ENCODE measurements at places on chromosomes 2 and 18.

DNA sequence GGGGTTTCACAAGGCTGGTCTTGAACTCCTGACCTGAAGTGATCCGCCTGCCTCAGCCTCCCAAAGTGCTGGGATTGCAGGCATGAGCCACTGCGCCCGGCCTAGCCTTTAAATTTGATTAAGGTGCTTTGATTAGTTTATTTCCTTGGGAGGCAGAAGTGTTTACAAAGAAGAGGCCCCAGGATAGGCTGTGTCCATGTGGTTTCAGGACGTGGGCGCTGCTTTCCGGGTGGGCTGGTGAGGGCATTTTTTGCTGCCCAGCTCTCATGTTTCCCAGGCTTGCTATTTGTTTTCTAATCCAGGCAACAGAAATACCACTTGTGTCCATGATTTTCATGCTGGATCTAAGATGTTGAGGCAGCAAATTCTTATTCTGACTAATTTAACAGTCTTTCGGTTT is 124.2 kb downstream of the SH3RF3 start:
- DNase-seq: no peak

DNA sequence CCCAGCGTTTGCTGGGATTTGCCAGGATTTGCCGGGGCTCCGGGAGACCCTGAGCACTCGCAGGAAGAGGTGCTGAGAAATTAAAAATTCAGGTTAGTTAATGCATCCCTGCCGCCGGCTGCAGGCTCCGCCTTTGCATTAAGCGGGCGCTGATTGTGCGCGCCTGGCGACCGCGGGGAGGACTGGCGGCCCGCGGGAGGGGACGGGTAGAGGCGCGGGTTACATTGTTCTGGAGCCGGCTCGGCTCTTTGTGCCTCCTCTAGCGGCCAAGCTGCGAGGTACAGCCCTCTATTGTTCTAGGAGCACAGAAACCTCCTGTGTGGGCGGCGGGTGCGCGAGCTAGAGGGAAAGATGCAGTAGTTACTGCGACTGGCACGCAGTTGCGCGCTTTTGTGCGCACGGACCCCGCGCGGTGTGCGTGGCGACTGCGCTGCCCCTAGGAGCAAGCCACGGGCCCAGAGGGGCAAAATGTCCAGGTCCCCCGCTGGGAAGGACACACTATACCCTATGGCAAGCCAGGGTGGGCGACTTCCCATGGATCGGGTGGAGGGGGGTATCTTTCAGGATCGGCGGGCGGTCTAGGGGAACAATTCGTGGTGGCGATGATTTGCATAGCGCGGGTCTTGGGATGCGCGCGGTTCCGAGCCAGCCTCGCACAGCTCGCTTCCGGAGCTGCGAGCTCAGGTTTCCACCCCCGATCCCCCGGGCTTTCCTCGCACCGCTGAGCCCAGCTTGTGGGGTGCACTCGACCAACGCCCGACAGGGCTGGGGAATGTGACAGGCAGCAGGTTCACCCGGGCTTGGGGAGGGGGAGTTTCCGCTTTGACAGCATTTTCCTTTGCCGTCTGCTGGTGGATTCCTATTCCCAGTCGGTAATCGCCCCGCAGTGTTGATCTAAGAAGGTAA is 2.8 kb downstream of the ONECUT2 start:
- peak; percentile 44 for DNase-seq

GRCh38 chr2:113201496-113202304 is 27.9 kb downstream of the PSD4 start:
- DNase-seq: no peak

GRCh38 chr2:102558463-102558862 is 60.9 kb upstream of the SLC9A2 start:
- no peak for DNase-seq

- no peak for DNase-seq
These were observed 4.4 kb upstream of the SEMA4C start for GRCh38 chr2:96874198-96874831.

DNA sequence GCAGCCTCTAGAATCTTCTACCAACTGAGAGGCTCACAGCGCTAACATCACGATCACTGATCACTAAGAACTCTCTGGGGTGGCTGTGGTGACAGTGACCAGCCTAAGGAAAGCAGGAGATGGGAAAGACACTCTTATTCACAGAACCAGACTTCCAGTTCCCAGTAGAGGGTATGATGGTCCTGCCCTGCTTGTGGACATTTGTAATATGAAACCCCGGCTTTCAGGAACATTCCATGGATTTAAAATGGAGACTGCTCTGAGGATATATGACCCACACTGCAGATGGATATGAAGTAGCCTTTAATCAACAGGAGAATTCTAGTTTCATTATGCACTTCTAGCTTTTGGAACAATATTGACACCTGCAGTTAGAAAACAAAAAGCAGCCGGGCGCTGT is 131.8 kb downstream of the AFF3 start:
- no peak for DNase-seq

- no peak for DNase-seq
These were observed 25.4 kb upstream of the SLC66A3 start for GRCh38 chr2:11129598-11130449.

DNA sequence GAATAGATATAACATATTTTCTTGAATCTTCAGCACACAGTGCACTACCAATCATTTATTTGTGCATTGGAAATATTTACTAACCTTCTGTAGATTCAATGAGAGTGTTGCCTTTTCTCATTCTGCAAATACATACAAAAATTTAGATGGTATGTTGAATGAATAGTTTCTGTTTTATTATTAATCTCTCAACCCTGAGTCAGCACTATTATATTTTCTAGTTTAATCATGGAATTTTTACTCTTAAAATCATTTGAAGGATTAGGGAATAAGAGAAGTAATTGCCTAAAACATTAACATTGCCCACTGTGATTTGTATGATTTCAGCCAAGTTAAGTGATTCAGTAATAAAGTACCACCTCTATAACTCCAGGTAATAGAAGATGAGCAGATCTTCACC is 370.2 kb upstream of the CDH7 start:
- DNase-seq: no peak

- no peak for DNase-seq
These were observed 668.3 kb downstream of the IRS1 start for GRCh38 chr2:226131299-226131784.

- DNase-seq: no peak
These were observed 10.5 kb downstream of the COL3A1 start for GRCh38 chr2:188984680-188985079.

DNA sequence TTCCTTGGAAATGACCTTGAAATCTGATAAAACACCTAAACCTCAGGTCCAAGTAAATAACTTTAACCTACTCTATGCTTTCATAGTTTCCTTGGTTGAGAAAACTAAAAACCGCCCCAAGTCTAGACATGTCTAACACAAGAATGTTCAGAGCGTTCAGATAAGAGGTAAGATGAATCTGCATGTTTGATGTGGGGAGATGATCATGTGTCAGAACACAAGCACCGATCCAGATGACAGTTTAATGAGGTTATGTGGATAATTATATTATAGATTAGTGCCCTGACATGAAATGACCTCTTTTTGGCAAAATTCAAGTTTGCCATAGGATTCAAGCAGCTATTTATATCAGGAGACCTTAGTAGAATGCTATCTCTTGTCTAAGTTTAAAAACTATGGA is 729.8 kb upstream of the SOX11 start:
- DNase-seq: no peak

DNA sequence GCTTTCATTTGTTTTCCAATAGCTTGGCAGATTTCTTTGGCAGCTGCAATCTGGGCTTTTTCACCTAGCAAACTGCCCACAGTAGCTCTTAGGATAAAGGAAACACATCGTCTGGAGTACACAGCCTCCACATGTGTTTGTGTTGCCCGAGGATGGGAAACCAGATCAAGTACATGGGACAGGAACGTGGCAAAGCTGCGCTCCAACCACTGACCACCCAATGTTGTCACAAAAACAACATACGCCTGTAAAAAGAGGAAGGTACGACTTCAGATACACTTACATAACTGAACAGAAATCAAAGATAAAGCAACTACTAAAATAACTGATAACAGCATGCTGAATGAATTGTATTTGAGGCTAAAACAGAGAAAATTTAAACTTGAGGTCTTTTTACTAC is 15.5 kb downstream of the HEATR5B start:
- no peak for DNase-seq

GRCh38 chr2:178143481-178143880 is 31.2 kb downstream of the RBM45 start:
- DNase-seq: no peak

- DNase-seq: no peak
These were observed 154.2 kb upstream of the PGAP1 start for GRCh38 chr2:197080578-197081216.

GRCh38 chr2:67309281-67309680 is 87.9 kb upstream of the ETAA1 start:
- DNase-seq: no peak

DNA sequence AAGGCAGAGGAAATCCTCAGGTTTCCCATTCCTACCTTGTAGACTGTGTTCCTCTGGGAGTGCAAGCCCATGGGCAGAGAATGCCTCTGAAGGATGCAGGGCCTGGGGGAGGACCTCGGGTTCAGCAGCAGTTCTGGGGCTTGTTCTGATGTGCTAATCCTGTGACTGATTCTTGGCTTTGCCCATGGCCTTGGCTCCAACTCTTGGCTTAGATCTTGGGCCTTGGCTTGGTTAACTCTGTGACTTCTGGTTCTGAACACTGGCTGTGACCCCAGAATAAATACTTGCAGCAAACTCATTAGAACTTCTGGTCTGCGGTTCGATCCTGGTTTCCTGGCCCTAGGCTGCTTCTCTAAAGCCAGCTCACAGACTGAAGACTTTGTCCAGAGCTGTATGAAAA is 366.9 kb upstream of the ZEB2 start:
- DNase-seq: no peak

DNA sequence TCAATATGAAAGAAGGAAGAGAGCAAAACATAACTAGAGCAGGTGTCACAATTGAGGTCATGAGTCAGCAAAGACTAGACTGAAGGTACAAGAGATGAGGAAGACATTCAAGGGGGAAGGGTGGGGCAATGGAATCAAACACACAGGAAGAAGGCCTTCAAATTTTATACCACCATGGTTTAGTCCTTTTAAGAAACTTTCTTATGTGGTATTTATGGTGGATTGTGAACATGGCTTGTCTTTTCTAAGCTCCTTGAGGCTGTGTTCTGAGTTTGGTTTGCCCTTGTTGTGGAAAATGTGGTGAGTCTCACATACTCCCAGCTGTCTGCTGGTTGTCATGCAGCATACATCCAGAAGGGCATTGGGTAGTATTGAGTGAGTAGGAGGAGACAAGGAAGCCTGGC is 62.1 kb downstream of the NABP1 start:
- DNase-seq: no peak

- DNase-seq: no peak
These were observed 76.6 kb downstream of the SMIM21 start for GRCh38 chr18:75350857-75351256.

DNA sequence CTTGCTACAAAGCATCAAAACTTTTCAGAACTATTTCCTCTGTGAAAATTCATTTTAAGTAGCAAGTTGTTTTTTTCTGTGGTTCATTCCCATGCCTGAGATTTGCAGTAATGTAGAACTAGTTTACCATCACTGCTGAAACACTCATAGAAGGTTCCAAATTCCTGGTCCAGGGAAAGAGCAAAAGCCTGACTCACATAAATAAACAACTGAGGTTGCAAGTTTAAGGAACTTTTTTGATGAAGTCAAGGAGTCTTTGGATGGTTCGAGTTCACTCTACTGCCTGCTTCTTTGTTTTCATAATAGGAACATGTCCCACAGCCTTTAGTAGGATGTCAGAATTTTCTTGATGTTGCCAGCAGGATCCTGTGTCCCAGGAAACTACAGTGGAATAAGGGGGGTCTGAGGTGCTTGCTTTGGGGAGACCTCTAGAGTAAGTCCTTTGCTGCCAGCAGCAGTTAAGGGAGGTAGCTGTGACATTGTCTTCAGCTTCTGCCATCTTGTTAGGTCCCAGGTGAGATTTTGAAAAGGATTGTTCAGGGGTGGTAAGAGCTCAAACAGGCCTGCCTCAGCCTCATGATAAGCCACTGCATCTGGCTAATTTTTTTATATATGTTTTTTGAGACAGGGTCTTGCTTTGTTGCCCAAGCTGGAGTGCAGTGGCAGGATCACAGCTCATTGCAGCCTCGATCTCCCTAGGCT is 43.9 kb downstream of the ACSL3 start:
- DNase-seq: no peak

GRCh38 chr2:240170354-240170735 is 29.9 kb upstream of the OTOS start:
- no peak for DNase-seq

DNA sequence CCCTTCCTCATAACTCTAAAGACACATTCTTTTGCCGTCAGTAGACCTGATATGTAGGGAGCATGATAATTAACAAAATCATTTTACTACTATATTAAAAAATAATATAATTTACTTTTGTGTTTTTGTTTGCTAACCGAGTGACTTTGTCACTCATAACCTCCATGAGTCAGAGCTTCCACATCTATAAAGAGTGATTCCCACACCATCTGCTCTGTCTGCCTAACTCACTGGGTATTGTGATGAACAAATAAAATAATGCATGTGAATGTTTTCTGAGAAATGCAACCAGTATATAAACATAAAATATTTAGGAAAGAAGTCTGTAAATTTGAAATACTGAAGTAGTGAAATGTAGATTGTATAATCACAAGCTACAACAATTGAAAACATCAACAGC is 123.4 kb upstream of the DSEL start:
- DNase-seq: peak; percentile 26

GRCh38 chr2:178764097-178764496 is 43.1 kb downstream of the TTN start:
- DNase-seq: peak; percentile 43

- DNase-seq: no peak
These were observed 32.8 kb downstream of the ZNF892 start for GRCh38 chr2:95240091-95240490.

DNA sequence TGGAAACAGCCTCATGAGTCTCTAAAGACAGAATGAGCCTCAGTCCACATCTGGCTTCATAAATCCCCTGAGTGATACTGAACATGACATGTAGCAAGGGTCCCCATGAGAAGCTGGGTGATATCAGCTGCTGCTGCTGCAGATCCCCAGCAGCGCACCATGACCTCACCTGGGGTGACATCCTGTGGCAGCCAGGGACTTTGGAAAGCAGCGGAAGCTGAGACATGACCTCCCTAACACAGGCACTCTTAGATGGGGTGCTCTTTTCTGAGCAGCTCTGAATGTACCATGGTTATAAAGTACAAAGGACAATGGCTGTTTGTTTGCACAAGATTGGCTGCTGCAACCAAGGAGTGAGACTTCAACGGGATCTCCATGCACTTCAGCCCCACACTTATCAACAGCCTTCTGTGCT is 74.7 kb upstream of the TMEM200C start:
- DNase-seq: no peak
